Hematopoietic multipotent progenitor cell treated with erythropoietin and hydrocortisone succinate and interleukin-3 and kit ligand, for 8 days (in vitro differentiated cells): ENCODE measurements at places on chromosomes 13 and 19.

GRCh38 chr13:20512042-20512683 lies 13.5 kb downstream of the CRYL1 start:
- DNase-seq, result no peak

GRCh38 chr13:30143666-30144400 lies 163.5 kb downstream of the KATNAL1 start:
- no peak for DNase-seq

DNA sequence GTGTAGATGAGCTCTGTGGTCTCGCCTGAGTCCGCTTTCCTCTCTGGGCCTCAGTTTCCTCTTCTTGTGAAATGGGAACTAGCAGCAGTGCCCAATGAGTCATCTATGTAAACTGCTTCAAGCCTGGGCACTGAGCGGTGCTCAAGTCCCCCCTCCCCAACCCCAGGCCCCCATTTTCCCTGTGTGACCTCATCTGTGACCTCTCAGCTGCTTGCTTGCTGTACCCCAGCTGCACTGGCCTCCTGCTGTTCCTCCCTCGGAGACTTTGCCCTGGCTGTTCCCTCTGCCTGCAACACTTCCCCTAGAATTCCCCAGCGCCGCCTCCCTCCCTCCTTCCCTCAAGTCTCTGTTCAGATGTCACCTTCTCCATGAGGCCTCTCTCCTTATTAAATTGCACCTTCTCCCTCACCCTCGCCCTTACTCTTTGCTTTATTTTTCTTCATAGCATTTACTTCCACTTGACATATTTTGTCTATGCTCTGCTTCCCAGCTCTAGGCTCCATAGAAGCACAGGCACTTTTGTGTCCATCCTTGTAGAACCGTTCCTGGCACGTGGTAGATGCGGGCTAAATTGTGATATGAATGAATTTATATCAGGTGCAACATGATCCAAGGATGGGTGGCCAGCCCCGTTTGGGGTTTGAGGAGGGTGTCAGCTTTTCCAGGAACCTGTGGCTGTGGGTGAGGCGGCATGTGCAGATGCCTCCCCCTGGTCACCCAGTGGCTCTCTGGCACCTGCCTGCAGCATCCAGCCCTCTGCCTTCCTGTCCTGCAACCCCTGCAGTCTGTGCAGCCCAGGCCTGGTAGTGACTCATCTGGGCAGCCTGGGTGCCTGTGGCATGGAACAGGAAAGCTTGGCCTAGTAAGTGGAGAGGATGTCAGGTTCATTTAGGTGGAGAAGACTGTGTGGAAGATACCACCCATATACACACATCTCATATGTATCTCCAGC lies 26.3 kb downstream of the SIPA1L3 start:
- DNase-seq, result no peak

DNA sequence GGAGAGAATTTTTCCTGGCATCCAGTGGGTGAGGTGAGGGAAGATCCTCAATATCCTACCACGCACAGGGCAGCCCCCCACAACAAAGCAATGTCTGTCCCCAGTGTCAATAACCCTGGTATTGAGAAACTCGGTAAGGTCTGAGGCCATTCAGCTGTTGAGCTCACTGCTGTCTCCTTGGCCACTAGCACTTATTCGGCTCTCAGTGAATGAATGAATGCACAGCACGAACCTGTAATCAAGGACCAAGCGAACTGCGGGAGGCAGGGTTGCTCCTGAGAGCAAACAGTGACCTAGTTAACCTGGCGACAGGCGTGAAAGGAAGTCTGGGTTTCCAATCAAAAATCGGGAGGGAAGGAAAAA lies 640 bp downstream of the ZSCAN5A start:
- no peak for DNase-seq

GRCh38 chr13:79398915-79399314 lies 7.1 kb downstream of the RBM26 start:
- DNase-seq, result no peak

GRCh38 chr13:73715911-73716510 lies 418.2 kb downstream of the KLF12 start:
- no peak for DNase-seq

DNA sequence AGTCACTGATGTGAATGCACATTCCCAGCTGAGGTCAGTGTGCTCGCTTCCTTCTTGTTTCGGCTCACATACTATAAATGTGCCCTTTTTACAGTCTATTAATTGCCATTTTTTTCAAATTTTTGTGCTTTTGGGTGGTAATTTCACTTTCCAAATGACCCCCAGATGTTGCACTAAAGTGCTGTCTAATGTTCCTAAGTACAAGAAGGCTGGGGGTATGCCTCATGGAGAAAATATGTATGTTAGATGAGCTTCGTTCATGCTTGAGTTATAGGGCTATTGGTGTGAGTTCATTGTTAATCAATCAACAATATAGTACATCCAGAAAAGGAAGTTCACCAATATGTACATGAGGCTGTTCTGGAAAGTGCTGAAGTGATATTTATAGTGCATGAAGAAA lies 84.7 kb downstream of the KL start:
- no peak for DNase-seq

- DNase-seq, result no peak
Measured at GRCh38 chr13:21694831-21695230, 24.0 kb downstream of the FGF9 start.

DNA sequence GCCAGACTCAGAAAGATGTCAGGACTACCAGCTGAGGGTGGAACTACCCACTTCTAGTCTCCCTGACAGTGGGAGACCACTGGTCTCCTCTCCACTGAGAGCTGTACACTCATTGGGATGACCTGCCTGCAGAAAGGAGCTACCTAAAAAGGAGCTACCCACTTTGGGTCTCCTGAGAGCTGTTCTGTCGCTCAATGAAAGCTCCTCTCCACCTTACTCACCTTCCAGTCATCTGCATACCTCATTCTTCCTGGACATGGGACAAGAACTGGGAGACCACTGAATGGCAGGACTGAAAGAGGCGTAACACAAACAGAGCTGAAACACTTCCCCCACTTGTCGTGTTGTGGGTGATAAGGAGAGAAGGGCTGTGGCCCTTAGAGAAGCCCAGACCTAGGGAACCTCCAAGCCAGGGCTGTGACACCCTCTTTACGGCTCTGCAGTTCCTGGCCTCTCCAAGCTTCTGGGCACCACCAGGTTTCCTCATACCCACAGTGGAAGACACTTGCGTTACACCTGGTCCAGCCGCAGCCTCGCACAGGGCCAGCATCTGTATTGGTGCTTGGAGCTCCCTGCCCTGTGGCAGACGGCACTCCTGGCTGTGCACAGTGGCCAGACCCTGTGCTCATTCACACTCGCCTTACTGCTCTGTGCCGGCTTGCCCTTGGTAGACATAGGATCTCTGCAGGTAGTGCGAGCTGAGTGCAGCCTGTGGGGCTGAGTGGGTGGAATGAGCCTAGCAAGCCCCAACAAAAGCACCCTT lies 54.9 kb upstream of the SLITRK6 start:
- DNase-seq, result no peak

DNA sequence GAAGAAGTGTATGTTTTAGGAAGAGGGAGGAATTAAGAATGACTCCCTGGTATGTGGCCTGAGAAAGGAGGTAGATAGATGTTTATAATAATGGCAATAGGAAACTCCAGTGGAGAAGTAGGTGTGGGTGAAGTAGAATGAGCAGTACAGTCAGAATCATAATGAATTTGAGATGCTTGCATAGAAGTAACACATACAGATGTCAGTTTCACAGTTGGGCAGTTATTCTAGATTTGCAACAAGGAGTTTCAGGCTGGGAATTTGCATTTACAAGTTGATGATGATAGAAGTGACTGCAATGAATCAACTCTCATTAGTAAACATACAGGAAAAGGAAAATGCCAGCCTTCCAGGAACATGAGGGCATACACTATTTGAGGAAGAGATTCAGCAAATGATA lies 149.0 kb downstream of the SLITRK1 start:
- DNase-seq, result no peak

DNA sequence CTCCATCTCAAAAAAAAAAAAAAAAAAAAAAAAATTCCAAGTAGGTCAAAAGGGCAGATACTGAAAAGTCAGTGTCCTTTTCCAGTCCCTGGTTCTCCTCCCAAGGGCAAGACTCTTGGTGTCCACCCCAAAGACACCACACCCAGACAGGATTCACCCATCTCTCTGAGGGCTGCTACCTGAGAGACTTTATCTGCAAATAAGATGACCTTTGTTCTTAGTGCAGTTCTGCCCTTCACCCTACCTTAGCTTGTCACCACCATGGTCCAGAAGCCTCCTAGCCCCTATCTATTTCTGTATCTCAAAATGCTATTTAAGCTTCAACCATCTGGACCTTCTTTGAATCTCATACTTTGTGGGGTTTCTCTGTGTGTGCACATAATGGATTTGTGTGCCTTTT lies 4.2 kb upstream of the FBXO27 start:
- DNase-seq, result no peak

GRCh38 chr13:45847554-45848224 lies 3.9 kb downstream of the SIAH3 start:
- DNase-seq, result peak; percentile 40

GRCh38 chr19:5339950-5340636 lies 519 bp downstream of the PTPRS start:
- no peak for DNase-seq

- no peak for DNase-seq
Measured at GRCh38 chr13:27427641-27428040, 3.2 kb downstream of the GTF3A start.

GRCh38 chr13:113357529-113357928 lies 6.4 kb downstream of the GRTP1 start:
- no peak for DNase-seq

DNA sequence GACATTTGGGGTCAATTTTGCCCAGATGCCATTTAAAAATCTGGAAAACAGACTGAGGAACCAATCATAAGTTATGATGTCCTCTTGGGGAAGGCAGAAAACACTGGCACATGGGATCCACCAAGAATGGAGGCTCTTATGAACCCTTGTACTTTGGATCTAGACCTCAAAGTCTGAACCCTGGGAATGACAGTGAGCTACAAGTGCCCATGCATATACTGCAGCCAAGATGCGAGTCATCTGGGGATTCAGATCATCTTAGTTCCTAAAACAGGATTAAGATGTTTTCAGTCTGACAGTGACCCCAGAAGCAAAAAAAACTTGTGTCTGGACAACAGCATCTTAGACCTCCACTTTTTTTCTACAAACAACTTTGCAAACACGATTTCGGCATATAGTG lies 100.2 kb upstream of the SIAH3 start:
- DNase-seq, result no peak

DNA sequence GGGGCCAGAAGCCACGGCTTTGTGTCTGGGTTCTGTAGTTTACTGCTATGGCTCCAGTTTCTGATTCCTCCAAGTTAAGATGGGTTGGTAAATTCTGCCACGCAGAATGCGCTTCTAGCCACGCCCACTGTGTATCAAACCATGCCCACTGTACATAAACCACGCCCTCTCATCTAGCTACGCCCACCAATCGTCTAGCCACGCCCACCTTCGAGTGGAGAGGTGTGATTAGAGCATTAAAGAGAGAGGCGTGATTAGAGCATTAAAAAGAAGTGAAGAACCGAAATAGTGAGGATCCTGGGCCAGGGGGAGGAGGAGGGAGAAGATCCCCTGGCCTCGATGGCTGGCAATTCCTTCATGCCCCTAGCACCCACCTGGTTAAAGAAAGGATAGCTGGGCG lies 43.7 kb upstream of the ADGRE5 start:
- DNase-seq, result peak; percentile 62

DNA sequence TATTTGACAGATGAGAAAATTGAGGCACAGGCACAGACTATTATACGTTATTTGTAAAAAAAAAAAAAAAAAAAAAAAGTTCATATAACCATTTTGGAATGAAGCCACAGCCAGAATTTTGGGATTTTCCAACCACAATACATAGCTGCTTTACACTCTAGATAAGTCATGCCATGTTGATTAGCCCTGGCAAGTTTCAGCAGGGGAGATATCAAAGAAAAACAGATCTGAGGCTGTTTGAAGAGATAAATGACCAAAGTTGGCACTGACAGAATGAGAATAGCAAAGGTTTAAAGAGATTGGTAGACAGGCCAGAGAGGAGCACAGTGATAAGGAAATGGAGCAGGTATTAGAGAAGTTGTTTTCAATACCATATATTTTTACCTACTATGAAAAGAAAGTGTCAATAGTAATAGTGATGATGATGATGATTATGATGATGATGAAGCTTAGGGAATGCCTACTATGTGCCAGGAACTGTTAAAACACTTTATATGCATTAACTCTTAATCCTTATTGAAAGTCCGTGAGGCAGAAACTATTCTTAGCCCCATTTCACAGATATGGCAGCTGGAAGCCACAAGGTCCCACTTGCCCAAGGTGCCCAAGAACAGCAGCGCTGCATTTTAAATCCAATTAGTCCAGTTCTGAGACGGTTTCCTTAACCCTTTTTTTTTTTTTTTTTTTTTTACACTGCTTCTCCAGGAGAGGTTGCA lies 105.5 kb downstream of the MBNL2 start:
- DNase-seq, result peak; percentile 99

DNA sequence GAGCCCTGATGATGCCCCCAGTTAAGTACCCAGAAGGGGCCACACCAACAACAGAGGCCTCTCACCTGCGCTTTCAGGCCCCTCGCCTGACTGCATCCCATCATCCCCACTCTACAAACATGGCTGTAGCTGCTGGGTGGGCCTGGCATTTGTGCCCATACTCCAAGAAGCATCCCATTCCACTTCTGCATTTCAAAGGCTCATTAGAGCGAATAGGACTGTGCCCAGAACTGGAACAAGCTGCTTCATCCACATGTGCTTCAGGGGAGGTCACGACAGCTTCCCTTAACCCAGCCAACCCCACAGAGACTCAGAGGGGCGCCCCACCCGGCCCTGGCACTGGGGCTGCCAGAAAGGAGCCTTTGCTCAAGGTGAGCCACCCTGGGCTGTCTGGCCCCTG lies 156.9 kb downstream of the SIPA1L3 start:
- DNase-seq, result no peak

DNA sequence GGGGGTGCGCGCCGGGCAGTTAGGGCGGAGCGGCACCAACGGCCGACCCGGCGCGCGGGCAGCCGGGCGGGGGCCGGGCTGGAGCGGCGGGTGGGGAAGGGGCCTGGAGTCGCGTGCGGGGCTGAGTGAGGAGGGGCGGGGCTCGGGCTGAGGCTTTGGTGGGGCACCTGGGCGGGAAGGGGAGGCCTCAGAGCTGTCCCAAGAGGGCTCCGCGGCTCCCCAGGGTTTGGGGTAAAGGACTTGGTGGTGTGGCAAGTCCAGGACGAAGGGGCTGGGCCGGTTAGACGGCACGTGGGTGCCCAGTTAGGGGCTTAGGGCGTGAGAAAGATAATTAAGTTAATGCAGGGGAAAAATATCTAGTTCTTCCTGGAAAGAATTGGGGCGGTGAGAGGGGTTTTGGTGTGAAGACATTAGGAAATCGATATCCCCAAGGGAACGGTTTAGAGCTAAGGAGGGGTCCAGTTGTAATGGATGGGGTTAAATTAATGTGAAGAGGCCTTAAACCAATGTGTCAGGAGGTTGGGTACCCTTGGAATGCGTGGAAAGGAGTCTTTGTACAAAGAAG lies 496 bp downstream of the ZNF574 start:
- peak; percentile 41 for DNase-seq

GRCh38 chr13:31518645-31519044 lies 220.7 kb upstream of the RXFP2 start:
- DNase-seq, result no peak
